ENCODE measurements at places on chromosomes 2 and 18.

- DNase-seq, result no peak
These were observed 78.8 kb downstream of the VIT start for GRCh38 chr2:36775261-36775660.

GRCh38 chr2:65069439-65069824, 13.2 kb downstream of the CEP68 start:
- no peak for DNase-seq

GRCh38 chr18:25099895-25100294, 252.1 kb downstream of the ZNF521 start:
- no peak for DNase-seq

DNA sequence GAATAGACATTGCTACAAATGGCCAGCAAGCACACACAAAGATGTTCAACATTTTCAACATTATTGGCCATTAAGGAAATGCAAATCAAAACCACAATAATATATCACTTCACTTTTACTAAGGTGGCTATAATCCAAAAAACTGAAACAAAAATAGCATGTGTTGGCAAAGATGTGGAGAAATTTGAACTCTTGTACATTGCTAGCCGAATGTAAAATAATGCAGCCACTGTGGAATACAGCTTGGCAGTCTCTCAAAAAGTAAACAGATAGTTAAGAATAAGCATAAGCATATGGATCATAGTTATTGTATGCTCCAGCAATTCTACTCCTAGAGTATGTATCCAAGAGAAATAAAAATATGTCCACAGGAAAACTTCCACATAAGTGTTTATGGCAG, 192.5 kb downstream of the EN1 start:
- DNase-seq, result no peak

Measured in stimulated activated CD4-positive, alpha-beta T cell treated with anti-CD3 and anti-CD28 coated beads, Interleukin-12 subunit alpha, Interleukin-12 subunit beta, amount 100 ng/mL, for 48 hours (primary cell).